ENCODE measurements at places on chromosomes 5 and 9. TPM values are rescaled to one million over a fixed set of nuclear protein-coding genes. Genes with fewer than 3 reads are reported as not detected.

DNA sequence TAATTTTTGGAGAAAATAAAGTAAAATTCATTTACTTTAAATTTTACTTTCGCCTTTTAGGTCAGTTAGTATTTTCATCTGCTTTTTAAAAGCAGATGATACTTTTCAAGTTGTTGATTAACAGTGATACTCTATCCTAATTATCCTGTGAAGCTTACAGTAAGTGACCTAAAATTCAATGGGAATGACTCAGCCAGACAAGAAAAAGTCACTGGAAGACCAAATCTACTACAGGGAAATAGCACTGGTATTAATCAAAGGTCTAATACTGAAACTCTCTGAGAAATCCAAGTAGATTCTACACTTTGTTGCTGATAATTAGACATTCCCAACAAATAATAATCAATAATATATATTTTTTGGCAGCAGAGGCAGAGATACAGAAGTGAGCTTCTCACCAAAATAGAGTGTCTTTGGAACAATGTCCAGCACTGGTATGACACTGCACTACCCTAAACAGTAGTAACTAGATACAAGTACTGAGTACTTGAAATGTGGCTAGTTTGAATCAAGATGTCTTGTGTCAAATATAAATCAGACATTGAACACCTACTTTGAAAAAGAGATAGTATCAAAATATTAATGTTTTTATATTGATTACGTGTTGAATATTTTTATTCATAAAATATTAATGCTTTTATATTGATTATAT lies 22.8 kb upstream of the ELL2 start:
- DNase-seq: no peak

GRCh38 chr9:76502746-76503145 lies 43.8 kb downstream of the GCNT1 start:
- DNase-seq: no peak

DNA sequence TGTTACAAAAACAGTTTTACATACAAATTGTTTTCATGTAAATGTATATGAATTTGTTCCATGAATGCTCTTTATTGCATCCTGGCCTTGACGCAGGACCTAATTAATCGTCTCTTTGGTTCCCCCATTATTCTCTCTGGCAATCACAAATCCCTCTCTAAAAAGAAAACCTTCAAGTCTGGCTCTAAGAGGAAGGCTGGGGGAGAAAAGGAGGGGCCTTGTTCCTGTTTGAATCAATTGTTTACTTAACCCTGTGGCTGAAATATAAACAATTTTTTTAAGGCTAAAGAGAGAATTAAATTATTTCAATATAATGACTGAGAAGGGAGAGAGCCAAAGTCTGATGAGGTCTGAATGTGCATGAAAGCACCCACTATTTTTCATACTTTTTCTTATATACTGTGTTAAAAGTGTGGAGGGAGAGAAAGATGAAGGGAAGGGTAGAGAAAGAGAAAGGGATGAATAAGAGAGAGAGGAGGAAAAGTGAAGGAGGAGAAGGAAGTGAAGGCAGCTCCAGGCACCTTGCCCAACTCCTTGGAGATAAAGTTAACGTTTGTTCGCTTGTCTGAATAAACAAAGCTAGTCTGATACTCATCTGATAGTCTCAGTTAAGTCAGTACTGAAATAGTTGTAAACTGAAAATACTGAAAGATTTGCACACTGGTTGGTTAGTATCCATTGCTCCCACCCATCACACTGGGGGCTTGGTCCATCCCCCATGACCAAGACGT lies 116.4 kb upstream of the SPDL1 start:
- DNase-seq: no peak

The TLX3 gene
- total RNA-seq: not detected

DNA sequence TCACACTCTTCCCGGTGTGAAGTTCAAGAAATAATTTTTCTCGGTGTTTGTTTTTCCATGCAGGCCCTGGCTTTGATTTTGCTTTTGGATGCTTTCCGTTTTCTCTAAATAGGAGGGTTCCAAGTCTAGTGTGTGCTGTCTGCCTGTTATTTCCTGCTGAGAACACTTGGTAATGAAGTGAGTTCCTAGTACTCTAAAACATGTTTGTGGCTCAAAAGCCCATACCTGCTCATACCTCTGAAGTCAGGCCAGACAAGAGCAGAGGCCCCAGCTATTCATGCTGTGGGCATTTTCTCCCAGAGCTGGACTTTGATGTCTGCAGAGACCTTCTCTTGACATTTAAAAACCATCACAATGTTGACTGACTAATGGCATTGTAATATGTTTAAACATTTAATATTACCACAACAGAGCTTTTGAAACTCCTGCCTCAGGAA lies 211.2 kb downstream of the GOLPH3 start:
- DNase-seq: no peak

DNA sequence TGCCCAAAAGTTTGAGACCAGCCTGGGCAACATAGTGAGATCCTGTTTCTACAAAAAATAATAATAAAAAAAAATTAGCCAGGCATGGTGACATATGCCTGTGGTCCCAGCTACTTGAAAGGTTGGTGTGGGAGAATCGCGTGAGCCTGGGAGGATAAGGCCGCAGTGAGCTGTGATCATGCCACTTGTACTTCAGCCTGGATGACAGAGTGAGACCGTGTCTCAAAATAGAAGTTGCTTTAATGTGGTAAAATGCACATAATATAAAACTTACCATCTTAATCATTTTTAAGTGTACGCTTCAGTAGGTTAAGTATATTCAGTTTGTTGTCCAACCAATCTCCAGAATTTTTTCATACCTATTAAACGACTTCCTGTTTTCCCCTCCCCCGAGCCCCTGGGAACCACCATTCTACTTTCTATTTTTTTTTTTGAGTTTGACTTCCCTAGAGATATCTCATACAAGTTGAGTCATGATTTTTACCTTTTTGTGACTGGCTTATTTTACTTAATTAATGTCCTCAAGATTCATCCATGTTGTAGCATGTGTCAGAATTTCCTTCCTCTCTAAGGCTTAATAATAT lies 120.1 kb upstream of the POC5 start:
- DNase-seq: no peak

GRCh38 chr5:146041180-146041789 lies 64.1 kb downstream of the PLAC8L1 start:
- peak; percentile 5 for DNase-seq

DNA sequence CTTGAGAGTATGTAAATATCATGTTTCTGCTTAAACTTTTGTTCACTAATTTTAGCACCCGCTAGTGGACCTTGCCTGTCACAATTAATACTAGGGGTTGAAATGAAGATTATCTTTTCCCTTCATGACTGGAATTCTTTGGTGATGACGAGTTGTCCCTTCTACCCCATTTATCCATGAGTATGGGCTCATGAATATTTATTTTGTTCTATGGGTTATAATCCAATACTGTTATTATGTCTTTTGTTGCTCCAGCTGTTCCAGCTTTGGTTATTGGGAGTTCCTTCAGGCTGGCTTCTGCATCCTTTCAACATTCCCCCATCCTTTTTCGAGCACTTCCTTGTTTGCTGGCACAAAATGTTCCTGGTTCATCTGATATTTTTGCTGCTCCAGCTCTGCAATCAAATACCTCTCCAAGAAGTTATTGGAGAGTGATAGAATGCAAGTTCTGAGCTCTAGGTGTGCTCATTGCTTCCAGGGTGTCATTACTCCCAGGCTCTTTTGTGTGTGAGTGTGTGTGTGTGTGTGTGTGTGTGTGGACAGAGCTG lies 19.7 kb upstream of the ARHGEF28 start:
- DNase-seq: no peak
